ENCODE measurements at places on chromosomes 12 and 14. TPM values are rescaled to one million over a fixed set of nuclear protein-coding genes. Genes with fewer than 3 reads are reported as not detected.

DNA sequence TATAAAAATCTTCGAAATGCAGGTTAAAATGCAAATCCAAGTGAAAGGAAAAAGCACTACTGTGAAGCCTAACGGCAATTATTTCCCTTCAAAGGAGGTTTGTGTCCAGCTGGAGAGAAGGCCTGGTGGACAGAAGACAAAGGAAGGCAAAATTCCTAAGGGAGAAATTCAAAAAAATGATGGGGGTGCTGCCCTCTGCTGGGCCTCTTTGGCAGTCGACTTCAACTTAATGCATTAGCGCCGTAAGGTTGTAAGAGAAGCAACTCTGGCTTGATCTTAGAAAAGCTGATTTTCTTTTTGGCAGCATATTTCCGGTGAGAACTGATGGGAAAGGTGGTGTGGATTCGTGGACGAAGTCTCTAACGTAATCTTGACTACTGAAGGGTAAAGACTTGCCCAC is 34.3 kb upstream of the CHFR start:
- no peak for DNase-seq

DNA sequence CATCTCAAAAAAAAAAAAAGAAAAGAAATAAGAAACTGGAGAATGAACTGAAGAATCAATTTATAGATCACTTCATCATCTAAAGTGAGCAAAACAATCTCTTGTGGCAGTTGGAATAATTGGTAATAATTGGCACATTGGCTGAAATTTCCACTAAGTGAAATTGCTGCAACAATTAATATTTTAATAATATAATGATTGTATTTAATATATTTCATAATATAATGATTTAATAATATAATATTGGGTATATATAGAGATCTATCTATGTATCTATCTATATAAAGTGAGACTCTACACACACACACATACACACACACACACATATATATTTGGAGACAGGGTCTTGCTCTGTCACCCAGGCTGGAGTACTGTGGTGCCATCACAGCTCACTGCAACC is 81.2 kb upstream of the PRICKLE1 start:
- DNase-seq: no peak

- no peak for DNase-seq
Measured at GRCh38 chr12:39892146-39892545, 213.7 kb downstream of the SLC2A13 start.

OAS3 gene
- 13.0 TPM for total RNA-seq

DNA sequence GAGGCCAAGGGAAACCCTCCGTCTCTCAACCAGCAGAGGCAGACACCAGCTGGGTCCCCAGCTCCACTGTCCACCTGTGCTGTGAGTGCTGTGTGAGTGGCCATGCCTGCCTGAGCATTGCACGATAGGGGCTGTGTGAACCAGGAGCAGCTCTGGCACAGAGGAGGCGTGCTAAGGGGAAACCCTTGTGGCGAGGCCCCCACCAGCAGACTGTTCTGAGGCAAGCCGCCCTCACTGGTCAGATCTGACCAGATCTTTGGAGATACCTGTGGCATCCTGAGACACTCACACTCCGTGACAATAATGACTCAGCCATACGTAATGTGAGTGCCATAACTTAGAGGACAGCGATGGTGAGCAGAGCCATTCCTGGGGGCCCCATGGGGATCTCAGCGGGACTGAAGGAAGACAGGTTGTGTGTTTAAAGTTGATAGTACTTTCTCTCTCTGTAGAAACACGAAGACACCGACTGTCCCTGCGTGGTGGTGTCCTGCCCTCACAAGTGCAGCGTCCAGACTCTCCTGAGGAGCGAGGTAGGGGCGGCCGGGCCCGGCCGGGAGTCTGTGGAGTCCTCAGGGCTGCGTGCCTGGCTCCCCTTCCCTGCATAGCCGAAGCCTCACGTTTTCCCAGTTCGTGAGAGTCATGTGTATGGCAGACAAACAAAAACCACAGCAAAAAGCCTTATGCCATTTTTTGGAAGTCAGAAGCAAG is 36.6 kb upstream of the AMN start:
- no peak for DNase-seq

GRCh38 chr12:1041478-1041877 is 50.5 kb downstream of the ERC1 start:
- no peak for DNase-seq

All from type B pancreatic cell (in vitro differentiated cells).